ENCODE measurements at places on chromosomes 2 and 18.

GRCh38 chr2:37243435-37243834 lies 12.0 kb downstream of the NDUFAF7 start:
- DNase-seq, result no peak

GRCh38 chr18:46712406-46712805 lies 44.4 kb downstream of the ST8SIA5 start:
- DNase-seq, result no peak

DNA sequence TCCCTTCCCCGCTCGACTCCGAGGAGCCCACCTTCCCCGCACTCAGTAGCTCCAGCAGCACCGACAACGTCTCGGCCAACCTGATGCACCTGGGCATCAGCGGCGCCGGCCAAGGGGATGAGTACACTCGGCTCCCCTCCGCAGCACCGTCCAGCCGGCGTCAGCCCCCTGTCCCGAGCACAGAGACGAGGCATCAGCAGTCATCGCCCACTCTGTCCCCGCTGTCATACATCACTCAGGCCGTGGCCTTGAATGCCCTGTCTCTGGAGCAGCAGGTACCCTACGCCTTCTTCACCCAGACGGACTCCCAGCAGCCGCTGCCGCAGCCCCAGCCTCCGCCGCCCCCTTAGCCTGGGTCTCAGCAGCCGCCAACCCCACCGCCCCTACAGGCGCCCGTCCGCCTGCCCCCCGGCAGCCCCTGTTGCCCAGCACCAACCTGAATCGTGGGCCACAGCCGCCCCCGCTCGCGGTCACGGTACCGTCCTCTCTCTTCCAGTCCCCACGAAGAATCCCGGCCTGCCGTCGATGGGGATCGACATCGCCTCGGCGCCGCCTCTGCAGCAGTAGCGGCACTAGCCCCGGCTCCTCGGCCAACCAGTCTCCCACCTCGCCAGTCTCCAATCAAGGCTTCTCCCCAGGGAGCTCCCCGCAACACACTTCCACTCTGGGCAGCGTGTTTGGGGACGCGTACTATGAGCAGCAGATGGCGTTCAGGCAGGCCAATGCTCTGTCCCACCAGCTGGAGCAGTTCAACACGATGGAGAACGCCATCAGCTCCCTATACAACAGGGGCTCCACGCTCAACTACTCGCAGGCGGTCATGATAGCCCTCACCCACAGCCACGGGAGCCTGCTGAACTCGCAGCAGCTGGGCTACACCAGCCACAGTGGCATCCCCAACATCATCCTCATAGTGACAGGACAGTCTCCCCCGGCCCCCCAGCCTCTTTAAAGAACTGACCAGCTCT lies 1195.9 kb upstream of the CHAC2 start:
- no peak for DNase-seq

DNA sequence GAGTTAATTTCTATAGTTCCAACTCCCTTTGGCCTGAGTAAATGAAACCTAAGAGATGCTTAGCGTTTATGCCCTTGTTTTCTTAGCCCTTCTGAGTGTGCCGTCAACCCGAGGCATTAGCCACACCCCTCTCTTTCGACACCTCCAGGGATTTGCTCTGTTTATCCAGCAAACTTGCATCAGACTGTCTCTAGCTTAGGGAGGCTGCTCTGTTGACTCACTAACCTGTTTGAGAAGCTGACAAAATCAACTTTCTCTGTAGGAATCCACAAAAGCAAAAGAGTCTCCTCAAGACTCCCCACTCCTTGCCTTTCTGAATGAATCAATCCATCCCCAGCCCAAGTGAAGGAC lies 317.6 kb downstream of the TNS1 start:
- no peak for DNase-seq

DNA sequence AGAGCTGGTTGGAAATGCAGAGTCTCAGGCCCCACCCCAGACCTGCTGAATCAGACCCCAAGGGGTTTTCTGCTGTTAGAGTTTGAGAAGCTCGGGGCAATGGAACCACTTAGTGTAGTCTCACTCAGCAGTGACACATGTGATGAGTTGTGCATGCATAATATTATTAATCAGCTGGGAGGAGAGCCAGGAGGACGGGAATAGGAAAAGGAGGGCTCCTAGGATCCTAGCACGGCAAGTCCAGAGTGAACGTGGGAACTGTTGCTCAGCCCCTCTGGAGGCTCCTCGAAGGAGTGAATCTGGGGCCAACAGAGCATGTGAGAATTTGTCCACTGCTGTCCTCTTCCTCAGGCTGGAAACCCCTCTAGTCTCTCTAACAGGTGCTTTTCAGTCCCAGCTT lies 87.1 kb downstream of the HS1BP3 start:
- no peak for DNase-seq

DNA sequence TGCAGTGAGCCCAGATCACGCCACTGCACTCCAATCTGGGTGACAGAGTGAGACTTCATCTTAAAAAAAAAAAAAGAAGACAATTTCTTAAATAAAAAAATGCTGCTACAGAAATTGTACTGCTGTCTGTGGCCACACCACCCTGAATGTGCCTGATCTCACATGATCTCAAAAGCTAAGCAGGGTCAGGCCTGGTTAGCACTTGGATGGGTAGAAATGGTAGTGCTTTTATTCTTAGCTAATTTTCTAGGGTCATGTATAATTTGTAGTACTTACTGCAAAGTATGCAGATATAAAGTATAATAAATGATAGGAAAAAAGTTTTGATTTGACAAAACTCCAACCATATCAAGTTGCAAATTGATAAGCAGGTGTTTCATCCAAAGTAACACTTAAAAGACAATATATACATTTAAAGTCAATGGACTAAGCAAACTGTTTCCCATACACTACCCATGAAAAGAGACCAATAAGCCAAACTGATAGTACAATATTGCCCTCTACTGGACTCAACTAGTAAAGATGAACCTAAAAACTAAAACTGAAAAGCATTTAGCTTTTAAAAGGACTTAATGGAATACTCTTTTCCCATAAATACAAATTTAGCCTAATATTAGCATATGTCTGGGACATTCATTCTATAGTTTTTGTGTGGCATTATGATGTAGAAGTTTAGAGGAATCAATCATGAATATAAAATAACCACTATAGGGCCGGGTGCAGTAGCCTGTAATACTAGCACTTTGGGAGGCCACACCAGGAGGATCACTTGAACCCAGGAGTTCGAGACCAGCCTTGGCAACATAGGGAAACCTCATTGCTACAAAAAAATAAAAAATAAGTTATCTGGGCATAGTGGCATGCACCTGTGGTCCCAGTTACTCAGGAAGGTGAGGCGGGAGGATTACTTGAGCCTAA lies 18.6 kb upstream of the PEX13 start:
- no peak for DNase-seq

DNA sequence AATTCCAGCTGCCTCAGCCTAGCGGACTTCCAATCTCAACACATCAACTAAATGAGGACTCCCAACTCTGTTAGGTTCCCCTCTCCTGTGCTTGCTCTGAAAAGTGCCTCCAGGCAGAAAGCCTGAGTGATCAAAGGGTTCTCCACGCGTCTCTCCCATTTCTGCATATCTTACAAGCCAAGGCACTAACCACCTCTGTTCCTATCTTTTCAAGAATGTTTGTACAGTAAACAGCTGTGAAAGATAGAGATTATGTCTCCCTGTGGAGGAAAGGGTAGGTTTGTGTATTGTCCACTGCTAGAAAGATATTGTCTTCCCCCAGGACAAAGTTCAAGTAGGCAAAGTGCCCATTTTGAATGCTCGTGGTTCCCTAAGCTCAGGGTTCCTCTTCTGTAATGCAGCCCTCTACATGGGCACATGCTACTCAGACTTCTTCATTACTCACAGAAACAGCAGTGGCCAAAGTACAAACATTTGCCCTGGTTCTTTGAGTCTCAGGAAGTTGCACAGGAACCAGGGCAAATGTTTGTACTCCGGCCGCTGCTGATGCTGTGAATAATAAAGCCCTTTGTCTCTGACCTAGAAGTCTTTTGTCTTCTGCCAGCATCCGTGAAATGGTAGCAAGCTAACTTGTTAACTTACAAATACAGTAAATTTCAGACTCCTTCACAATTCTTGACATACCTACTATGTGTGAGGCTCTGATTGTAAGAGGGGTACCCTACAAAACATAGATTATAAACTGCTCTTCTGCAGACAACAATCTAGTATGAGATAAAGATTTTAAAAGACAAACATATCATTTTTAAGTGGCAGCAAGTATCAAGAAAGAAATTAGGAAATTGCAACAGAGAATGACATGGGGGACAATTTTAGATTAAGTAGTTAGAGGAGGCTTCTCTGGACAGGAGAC lies 44.5 kb downstream of the PKDCC start:
- DNase-seq, result no peak

DNA sequence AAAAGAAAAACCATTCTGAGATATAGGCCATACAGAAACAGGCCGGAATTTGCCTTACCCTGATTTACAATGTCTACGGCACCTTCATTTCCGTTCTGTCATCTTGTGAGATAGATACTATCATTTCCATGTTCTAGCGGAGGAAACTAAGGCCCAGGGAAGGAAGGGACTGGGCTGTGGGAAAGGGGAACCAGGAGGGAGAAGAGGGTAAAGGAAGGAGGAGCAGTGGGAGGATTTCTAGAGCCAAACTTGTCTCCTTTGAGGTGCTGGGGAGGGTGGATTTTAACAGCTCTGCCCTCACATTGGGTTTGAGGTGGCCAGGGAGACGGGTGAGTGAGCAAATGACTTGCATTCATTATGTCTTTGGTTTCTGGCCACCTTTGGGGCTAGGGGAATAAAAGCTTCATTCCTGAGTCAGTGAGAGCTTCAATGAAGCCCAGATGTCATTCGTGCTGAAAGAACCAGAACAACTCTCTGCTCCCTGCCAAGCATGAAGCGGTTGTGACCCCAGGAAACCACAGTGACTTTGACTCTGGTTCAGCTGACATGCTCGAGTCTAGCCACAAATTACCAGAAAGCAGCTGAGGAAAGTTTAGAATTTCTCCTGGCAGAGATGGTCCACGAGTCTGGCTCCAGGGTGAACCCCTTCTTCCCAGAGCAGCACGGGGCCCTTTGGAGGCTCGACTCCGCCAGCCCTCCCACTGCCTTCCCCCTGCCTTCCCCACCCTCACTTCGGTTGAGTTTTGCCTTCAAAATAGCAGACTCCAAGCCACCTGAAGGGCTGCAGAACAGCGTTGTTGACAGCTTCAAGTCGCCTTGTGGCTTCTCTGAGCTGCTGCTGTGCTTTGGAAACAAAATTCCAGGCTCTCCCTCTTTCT lies 3.8 kb downstream of the ACTG2 start:
- DNase-seq, result no peak

DNA sequence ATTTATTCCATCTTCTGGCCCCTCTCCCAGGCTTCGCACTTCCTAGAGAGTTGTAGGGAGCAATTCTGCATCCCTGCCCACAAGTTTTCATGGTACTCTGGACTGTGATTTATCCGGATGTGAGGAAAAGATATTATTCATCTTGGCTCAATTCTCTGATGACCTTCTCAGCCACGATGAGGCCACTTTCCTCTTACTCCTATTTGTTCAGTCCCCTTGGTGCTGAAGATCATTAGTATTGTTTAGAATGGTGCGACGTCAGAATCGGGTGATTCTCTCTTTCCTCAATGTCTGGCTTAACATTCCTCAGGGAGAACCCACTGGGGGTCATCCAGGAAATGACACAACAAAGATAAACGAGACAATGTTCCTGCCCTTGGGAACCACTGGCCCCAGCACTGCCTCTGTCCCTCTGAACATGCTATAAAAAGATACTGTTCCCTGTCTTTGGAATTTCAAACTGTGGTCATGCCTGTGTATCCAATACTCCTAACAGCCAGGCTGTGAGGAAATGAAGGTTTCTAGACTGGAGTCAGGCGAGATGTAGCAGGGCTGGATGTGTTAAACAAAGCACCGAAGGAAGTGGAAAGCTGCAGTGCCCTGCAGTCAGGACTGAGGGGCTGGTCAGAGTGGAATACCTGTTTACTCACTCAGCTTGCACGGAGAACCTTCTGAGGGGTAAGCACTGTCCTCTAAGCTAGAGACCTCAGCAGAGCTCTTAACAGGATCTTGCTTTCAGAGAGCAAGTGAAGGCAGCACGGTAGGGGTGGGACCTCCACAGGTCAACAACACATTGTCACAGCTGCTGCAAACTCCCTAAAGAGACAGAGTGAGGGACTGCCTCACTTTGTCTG lies 12.9 kb upstream of the GLI2 start:
- no peak for DNase-seq

GRCh38 chr18:9704233-9705118 lies 3.6 kb upstream of the RAB31 start:
- DNase-seq, result no peak

GRCh38 chr18:9944805-9945204 lies 31.0 kb downstream of the VAPA start:
- no peak for DNase-seq

- DNase-seq, result no peak
Observed at GRCh38 chr2:235963853-235964577, 204.2 kb downstream of the GBX2 start.

GRCh38 chr2:144333143-144333555 lies 186.8 kb downstream of the ZEB2 start:
- DNase-seq, result no peak

GRCh38 chr2:174247474-174248186 lies 702 bp downstream of the OLA1 start:
- DNase-seq, result no peak

GRCh38 chr2:9941196-9941995 lies 10.1 kb upstream of the GRHL1 start:
- DNase-seq, result no peak

DNA sequence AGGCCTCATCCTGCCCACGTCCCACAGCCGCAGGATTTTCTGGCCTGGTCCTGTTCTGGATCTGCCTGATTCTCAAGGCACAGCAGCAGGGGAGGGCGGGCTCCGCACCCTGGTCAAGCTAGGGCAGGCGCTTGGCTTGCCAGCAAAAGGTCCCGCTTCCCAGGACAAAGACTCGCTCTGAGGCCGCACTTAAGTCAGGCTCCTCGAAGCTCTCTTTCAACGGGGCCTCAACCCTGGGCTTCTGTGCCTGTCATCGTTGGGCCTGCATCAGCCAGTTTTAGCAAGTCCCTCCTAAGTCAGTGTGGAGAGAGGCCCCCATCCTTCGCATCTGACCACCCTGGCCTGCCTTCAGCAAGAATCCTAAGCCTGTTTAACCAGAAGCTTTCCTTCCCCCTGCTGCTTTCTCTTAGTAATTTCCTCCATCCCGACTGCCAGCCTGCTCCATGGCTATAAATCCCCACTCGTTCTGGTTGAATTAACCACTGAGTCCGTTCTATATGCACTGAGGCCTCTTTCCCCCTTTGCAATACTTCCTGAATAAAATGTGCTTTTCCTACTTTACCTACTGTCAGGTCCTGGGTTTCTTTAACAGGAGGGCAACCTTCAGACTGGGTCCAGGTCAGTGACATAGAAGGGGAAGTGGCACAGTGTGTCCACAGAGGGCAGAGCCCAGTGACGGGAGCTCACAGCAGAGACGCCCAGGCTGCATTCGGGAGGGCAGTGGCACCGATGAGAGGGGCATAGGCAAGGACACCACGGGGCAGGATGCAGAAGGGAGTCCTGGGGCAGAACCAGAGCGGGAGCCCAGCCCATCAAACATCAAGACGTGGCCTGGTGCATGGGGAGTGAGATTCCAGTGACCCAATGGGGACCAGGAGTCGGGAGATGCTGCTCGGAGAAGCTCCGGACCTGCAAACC lies 62.7 kb downstream of the SP110 start:
- no peak for DNase-seq

DNA sequence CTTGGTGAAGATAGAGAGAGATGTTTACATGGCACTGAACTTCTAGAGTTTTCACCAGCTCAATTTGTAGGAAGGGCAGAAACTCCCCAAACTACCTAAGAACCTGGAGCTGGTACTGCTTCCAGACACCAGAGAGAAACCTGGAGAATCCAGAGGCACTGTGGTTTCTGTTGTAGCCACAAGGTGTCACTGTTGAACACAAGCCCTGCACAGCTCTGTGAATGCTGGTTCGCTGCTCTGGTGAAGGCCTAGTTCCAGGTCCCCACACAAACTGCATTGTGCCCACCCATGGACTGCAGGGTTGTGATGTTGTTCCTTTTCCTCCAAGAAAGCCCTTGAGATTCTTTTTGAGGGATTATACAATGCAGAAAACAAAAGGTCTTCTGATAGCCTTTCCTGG lies 150.5 kb upstream of the HS6ST1 start:
- DNase-seq, result no peak

Data from activated CD4-positive, alpha-beta T cell treated with anti-CD3 and anti-CD28 coated beads for 24 hours (primary cell).